ENCODE measurements at places on chromosomes 12 and 14.

- no peak for DNase-seq
Observed at GRCh38 chr12:84329938-84330337, 582.7 kb downstream of the SLC6A15 start.

DNA sequence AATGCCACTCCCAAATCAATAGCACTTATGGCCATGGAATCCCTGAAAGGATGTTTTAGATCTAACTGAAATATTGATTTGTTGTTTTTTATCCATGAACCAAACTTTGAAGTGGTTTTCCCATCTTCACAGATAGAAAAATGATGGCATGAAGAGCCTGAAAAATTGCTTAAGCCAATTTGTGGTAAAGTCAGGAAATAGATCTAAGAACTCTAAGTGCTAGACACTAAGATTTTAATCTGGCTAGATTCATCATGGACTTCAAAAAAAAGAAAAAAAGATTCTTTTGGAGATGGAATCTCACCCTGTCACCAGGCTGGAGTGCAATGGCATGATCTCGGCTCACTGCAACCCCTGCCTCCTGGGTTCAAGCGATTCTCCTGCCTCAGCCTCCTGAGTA is 45.0 kb upstream of the STRN3 start:
- no peak for DNase-seq

- no peak for DNase-seq
Observed at GRCh38 chr12:89568484-89568883, 42.6 kb upstream of the POC1B start.

DNA sequence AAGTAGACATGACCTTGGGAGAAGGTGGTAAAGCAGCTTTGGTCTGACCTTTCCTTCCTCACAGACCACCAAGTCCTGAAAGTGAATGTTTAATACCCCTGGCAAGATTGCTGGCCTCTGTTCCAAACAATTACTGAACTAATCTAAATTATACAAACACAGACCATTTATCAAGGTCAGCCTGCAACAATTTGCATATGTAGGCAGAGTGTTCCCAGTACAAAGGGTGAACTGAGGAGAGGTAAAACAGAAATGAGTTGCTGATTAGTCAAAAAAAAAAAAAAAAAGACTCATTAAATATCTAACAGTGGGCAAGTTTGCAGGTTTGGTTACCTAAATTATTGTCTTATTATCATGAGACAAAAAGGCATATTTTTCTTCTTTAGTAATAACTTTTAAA is 506.5 kb downstream of the TMEM117 start:
- no peak for DNase-seq

DNA sequence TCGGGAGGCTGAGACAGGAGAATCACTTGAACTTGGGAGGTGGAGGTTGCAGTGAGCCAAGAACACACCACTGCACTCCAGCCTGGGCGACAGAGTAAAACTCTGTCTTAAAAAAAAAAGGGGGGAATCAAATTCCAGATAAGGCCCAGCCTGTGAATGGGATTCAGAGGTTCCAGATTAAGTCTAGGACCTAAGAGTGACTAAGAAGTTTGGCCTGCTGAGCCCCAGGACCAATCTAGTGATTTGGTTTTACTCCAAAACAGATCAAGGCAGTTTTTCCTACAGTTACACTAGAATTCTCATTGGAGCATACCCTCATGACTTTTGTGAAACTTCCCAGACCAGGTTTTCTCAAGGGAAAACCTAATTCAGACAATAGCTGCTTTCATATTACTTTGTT is 22.8 kb downstream of the EXOC5 start:
- no peak for DNase-seq

GRCh38 chr14:93619176-93619793 is 169.0 kb downstream of the PRIMA1 start:
- peak; percentile 53 for DNase-seq

DNA sequence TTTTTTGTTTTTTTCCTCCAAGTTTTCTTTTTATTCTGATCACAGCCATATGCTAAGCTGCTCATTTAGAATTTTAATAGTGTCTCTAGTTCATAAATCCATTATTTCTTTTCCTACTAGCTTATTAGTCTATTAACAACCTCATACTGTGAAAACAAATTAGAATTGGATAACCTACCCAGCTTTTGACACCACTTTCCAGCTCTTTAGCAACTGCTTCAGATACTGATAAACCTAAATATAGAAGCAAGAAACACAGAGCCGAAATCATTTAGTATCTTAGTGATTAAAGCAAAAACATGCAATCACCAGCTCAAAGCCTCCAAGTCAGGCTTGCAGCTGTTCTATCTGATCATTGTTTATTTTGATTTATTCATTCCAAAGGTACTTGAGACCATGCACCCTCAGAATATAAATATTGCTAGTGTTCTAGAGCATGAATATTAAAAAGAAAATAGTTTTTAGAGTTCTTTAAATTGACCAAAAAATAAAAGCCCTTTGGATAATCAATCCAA is 121.5 kb downstream of the STXBP6 start:
- DNase-seq: no peak

DNA sequence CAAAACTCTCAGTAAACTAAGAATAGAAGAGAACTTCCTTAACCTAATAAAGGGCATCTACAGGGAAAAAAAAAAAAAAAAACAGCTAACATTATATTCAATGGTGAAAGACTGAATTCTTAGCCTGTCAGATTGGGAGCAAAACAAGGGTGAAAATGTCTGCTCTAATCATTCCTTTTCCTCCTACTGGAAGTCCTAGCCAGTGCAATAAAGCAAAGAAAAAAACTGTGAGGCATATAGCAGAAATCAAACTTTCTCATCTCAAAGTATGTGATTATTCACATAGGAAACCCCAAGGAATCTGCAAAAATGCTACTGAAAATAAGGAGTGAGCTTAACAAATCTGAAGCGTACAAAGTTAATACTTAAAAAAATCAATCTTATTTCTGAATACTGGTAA is 170.7 kb downstream of the NUAK1 start:
- no peak for DNase-seq

DNA sequence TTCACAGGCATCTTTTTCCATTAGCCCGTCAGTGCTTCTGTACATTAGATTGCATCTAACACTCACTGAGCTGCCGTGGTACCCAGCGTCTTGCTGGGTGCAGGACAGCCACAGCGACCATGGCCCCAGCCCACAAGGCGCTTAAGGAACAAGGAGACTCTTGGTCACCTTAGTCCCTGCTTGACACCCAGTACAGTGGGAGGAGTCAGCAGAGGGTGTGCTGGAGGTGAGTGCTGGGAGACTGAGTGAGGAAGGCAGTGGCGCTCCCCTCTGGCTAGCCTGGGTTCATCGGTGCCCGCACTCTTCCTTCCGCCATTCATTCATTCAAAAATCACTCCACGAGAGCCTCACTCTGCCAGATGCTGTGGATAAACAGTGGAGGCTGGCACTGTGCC is 21.8 kb downstream of the FBLN5 start:
- no peak for DNase-seq

DNA sequence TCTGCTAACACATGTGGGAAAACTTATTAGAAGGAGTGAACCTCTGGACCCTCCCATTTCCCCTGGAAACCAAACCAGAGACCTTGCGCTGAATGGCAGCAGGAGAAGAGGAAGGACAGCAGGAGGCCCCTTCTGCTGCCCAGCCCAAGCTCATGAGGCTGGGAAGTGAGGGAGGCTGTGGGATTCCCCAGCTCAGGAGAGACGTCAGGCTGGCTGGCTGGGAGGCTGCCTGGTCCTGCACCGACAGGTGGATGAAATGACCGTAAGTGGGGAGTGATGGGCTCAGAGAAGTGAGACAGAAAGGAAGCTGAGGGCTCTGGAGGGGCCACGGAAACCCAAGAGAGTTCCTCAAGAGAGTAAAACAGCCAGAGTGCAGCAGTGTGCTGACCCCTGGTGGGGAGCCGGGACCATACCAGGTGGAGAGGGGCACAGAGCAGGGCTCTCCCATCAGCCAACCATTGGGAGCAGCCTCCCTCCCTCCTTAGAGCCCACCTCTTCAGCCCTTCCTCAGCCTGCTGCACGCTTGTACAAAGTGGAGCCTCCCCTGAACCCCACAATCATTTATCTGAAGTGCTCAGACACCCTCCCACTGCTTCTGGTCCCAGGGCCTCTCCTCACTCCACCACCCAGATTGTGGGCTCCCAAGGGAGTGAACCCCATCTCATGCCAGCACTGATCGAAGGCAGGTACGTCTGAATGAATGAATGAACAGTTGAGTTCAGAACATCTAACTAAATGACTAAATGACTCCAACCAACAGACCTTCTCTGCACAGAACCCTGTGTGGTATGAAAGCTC is 14.0 kb downstream of the TAMALIN start:
- peak; percentile 66 for DNase-seq

DNA sequence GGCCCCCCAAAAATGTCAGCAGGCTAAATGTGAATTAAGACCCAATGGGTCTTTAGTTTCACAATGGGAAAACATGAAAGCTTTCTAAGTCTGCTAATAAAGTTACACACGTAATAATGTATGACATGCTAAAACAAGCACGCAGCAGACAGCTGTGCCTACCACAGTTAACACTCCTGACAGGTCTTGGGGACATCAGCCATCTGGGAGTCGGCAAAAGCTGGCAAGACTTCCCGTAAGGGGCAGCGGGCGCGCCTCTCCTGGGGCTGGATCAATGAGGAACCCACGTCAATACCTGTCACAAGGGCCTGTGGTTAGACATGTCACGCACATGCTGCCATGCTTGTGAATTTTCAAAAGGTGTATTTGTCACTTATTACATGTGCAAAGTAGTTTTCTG is 45.0 kb downstream of the ACTN1 start:
- DNase-seq: no peak

DNA sequence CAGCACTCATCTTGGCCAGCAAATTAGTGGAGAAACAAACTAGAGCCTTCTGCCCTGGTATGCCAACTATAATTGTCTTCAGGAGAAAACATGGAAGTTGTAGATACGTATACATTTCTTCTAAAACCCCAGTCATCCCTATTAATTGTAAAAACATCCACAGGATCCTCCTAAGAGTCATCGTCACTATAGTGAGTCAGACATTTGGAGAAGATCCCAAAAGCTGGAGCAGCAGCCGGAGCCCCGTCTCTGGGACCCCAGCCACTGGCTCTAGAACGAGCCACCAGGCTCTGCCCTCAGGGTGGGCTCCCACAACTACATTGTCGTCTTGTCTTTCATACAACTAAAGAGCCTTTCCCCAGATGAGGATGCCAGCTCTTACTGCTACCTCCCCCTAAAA is 15.5 kb downstream of the PRKAB1 start:
- DNase-seq: no peak

DNA sequence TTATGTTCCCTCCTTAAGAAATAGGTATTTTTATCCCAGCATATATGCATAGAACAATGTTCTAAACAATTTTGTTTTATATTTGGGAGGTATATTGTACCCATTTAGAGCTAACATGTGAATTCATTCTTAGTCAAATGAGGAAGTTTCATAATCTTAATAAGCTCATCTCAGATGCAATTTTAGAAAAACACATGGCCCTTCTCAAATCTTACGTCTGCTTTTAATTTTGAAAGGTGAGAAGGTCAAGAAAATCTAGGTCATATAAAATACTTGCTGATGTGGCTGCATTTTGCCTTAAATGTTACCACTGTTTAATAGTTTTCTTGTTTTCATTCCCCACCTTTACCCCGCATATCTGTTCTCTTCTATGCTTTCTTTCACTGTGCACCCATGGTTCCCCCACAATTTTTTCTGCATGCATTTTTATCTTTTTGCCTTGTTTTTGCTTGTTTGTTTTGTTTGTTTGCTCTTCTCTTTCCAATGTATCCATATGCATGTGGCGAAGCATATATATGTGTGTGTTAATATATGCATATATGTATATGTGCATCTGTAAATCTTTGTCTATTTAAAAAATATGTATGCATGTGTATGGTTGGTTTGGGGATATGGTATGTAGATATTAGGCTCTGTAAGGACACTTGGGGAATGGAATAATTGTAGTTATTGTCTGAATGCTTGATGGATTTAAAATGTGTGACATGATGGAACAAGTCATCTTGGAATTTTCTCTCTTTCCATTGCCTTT is 317.1 kb downstream of the BCAT1 start:
- DNase-seq: no peak

GRCh38 chr14:31880935-31881334 is 196.2 kb upstream of the ARHGAP5 start:
- no peak for DNase-seq

DNA sequence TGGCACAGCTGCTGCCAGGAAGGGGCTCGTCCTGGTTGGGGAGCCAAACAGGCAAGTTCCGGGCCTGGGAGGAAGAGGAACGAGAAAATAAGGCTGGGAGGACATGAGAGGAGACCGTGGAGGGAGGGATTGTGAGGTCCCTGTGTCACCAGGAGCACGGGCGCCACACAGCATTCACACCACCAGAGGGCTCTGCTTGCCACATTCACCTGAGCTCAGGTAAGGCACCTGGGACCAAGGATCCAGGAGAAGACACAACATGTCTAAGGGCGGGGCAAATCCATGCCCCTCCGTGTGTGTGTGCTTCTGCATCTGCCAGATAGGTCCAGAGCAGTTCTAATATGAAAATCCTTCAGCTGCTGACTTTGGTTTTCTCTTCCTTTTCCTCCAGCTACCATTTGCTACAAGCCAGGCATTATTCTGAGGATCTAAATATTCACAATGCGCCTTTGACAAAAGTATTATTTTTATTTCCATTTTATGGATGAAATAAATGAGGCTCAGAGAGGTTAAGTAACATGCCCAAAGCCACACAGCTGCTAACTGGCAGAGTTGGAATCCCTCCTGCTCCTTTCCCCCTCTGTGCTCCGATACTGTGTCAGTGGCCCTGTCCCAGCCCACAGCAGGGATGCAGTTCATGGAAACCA is 14.6 kb downstream of the RAPGEF3 start:
- peak; percentile 12 for DNase-seq

GRCh38 chr14:74886001-74886400 is 4.3 kb downstream of the DLST start:
- no peak for DNase-seq

All from hematopoietic multipotent progenitor cell treated with erythropoietin and hydrocortisone succinate and interleukin-3 and kit ligand, for 8 days (in vitro differentiated cells).